Subcutaneous preadipocyte (primary cell): ENCODE measurements at places on chromosomes 5 and 9. TPM values are rescaled to one million over a fixed set of nuclear protein-coding genes. Genes with fewer than 3 reads are reported as not detected.

The PAX5 gene
- total RNA-seq: not detected in 2 replicates

The CCDC107 gene
- 9.6 and 13.6 TPM in 2 replicates for total RNA-seq

The CNTNAP3 gene
- total RNA-seq: not detected in 2 replicates

The PCDHGB6 gene
- total RNA-seq: 2.5 and 2.6 TPM in 2 replicates

The MYMK gene
- not detected in 2 replicates for total RNA-seq

The NRG2 gene
- total RNA-seq: 1.1 and 2.0 TPM in 2 replicates

The DDX4 gene
- total RNA-seq: not detected in 2 replicates

The PLK2 gene
- 16.2 and 23.5 TPM in 2 replicates for total RNA-seq

The PRDM9 gene
- not detected in 2 replicates for total RNA-seq

The PCDHB7 gene
- total RNA-seq: 0.37 TPM in 1 of 2 replicates, not detected in the other

The TMEM8B gene
- total RNA-seq: 1.6 and 2.2 TPM in 2 replicates

The CER1 gene
- not detected in 2 replicates for total RNA-seq

The IL4 gene
- total RNA-seq: not detected in 2 replicates

The INSL6 gene
- total RNA-seq: not detected in 2 replicates

The DBH gene
- total RNA-seq: not detected in 2 replicates
